ENCODE measurements at places on chromosomes 1 and 21.
A peak's percentile ranks its signal among the peaks of the same experiment; 100 is the strongest.

GRCh38 chr1:53190210-53190611 is 6.4 kb upstream of the CPT2 start:
- no peak for DNase-seq

GRCh38 chr1:20184997-20185833 is 681 bp upstream of the UBXN10 start:
- peak; percentile 49 for DNase-seq

DNA sequence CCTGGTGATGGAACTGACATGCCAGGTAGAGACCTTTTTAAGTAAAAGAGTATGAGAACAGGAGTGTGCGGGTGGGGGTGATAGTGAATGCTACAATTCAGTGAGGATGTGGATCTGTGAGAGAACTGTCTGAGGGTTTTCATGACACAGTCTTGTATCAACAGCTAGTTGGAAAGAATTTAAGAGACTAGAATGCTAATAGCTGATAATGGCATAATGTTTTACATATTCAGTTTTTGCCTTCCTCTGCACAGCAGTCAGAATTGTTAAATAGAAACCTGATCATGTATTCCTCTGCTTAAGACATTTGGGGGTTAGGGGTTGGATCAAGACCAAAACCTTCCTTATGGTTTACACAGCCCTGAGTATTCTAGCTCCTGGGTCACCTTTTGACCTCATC is 152.8 kb upstream of the ZRANB2 start:
- no peak for DNase-seq

DNA sequence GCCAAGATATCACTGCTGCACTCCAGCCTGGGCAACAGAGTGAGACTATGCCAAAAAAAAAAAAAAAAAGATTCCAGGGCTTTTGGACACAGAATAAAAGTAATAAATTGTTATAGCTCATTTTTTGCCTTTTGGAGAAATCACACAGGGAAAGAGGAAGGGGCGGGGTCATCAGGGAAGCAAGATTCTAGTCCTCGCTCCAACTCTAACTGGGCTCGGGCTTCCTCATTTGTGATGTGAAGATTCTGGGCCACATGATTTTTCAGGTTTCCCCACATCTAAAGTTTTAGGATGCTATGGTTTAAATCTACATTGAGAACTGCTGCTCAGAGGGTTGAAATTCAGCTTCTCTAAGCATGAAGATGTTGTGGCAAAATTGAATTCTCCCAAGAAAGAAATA is 179.3 kb upstream of the PLXNA2 start:
- no peak for DNase-seq

DNA sequence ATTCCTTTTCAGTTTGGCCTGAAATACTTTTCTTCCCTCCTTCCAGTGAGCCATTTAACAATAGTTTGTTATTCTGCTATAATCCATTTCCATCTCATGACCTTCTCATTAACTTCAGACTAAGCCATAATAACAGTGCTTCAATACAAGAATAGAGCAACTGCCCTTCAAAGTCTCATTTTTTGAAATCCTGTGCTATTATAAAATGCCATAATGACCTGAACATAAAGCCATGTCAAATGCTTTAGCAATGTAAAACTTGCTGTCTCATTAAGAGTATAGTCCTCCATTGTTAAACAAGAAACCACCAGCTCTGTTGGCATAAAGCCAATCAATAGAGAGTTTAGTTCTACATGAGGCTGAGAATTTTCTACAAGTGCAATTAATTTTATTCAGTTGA is 9.6 kb upstream of the PIGK start:
- no peak for DNase-seq

GRCh38 chr1:241860922-241861321 is 12.9 kb downstream of the EXO1 start:
- DNase-seq, result no peak

DNA sequence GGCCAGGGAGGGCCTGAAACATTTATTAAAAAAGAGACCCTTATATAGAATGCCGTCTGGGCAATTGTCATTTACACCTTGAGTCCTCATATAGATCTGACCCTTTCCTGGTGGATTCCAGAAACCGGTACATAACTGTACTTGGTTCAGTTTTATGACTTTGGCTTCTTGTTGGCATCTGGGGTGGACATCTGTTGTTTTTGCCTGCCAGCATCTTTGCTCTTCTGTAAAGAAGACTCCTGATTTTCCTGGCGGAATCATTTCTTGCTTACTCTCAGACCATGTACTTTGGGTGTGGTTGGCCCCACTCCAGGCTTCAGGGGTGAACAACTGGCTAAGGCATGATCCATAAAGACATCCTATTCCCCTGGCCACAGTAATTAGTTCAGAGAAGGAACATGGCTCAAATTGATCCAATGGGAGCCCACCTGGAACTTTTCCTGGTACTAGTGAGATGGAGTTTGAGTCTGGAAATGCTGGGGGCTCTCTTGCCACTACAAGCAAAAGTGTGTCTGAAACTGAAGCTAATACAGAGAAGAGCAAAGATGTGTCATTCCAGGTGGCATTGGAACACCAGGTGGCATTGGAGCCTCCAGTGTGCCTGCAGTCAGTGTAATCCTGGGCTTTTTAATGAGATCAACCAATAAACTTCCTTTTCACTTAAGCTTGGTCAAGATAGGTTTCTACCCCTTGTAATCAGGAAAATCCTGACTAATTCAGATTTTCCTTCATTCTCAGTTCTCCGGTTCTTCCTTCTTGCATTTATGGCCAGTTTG is 332.5 kb upstream of the CAMK1G start:
- DNase-seq, result no peak

GRCh38 chr1:153532769-153533599 is 2.8 kb downstream of the S100A6 start:
- peak; percentile 72 for DNase-seq

- DNase-seq, result no peak
Observed at GRCh38 chr1:67097305-67097704, 37.5 kb downstream of the C1orf141 start.

- DNase-seq, result no peak
Observed at GRCh38 chr21:31498985-31499384, 154.9 kb upstream of the TIAM1 start.

DNA sequence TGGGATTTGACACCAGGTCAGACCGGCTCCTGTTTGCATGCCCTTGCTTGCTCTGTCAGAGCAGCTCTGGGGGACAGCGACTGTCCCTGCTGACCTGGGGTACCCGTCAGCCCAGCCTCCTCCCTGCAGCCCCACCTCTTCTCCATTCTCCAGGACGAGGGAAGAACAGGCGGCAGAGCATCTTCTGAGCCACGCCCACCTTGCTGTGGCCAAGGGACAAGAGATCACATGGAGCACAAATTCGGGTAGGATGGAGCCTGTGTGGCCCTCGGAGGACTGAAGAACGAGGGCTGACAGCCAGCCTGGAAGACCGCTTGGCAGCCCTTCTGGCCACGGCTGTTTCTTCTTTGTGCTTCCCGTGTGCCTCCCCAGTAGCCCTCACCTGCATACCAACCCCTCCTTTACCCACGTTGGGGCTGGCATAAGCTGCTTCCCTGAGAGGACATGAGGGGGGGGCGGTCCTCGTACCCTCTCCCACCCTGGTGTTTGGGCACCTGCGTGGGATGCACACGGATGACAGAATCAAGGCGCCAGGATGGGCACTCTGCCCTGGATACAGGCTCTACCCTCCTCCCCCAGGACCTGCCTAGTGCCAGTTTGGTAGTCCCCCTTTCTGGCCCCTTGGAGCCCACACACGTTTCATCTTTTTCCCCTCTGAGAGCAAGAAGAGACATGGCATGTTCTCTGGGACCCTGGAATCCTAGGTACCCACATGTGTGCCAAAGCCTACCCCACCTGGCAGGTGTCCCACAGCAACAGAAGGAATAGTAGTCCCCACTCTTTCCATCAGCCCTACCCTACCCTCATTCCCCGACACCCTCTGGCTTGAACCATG is 26.9 kb downstream of the CDK18 start:
- no peak for DNase-seq

DNA sequence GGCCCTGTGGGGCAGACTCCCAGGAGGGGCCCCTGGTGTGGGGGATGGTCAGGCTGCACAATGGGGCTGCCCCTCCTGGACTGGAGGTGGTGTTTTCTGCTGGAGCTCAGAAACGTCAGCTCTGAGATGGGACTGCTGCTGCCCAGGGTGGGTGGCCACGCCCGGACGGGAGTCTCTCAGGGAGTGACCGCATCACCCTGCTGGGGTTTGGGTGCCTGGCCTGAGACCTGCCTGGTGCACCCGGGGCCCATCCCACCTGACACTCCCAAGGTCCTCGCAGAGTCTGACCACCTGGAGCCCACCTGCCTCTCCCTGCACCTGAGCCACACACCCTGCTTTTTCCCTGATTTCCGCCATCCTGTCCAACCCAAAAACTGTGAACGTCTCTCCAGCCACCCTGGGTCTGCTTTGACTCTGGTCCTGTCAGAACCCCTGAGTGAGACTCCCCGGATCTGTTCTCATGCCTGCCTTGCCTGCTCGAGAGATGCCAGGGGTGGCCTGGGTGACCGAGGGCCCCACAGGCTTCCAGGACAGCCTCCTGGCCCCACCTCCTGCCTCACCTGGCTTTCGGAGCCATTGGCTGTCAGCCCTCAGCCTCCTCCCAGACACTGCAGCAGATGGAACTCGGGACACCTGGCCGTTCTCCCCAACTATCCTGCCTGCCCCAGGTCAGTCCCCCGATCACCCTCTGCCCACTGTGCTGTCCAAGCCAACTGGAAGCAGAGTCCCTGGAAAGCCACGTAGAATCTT is 11.6 kb upstream of the SMYD3 start:
- DNase-seq, result no peak

DNA sequence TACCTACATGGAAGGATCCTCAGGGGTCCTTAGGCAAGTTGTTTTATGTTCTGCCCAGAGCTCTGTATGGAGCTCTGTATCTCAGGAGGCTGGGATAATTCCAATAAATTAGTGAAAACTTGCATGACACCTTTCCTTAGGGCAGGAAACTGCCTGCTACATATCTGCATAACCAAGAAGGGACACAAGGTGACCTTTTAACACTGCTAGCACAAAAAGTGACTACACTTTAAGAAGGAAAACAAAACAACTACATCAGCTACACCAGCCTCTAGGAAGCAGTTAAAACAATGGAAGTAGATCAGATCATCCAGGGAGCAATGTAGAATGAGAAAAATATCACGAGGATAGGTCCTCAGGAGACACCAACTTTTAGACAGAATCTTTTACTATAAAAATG is 93.9 kb downstream of the TNFSF18 start:
- no peak for DNase-seq

DNA sequence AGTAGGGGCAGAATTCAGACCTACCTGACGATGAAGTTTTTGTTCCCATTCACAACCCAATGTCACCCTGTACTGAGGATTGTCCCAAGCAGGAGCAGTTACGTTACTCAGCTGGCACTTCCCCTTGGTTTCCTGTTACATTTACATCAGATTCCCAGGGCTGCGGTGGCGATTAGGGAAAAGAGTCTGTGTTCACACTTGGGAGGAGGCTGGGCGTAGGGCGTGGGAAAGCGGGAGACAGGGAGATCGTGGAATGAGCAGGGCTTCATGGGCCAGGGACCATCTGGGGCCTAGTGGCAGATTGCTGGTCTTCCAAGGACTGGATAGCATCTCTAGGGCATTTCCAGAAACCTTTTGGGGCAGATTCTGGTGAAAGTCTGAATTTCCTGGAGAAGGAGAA is 39.0 kb downstream of the TBX19 start:
- no peak for DNase-seq

- no peak for DNase-seq
Observed at GRCh38 chr1:212024469-212025149, 10.7 kb downstream of the INTS7 start.

GRCh38 chr1:239467730-239468129 is 81.4 kb downstream of the CHRM3 start:
- no peak for DNase-seq

DNA sequence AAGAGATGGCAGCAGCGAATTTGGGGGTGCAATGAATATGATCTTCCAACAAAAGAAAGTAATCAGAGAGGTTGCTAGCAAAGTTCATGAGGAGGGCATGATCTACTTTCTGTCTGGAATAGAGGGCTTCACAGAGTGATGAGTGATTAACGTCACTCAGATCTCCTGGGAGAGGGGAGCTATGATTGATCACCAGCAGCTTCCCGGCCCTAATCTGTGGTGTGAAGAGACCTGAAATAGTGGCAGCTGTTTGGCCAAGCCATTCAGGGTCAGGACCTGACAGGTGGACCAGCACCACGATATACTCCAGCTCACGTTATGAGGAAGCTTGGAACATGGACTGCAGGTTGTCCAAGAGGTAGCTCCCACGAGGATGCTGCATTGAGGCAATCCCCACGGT is 19.9 kb upstream of the TMEM183A start:
- DNase-seq, result no peak

- DNase-seq, result no peak
Observed at GRCh38 chr1:2143814-2144500, 50.6 kb downstream of the FAAP20 start.

- no peak for DNase-seq
Observed at GRCh38 chr1:183203094-183203493, 17.0 kb downstream of the LAMC2 start.

DNA sequence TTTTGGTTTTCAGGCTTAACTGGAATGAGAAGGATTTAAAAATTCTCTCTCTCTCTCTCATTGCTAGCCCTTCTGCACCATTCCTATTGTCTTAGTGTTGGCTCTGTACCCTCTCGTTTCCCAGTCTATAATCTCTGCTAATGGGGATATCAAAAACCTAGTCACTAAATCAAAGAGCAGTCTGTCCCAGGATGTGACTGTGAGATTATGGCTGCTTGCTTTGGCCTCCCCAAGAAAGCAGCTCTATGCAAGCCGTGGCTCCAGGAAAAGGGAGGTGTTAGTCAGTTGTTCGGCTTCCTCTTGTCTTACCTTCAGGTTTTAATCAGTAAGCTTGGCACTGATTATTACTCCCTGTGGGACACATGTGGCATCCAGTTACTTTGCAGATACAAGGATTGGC is 468.8 kb downstream of the USP25 start:
- no peak for DNase-seq
